Fibroblast of upper back skin (primary cell): ENCODE measurements at places on chromosomes 3 and 15.

- DNase-seq, result no peak
These were observed 56.2 kb downstream of the NBEAL2 start for GRCh38 chr3:47035645-47036044.

DNA sequence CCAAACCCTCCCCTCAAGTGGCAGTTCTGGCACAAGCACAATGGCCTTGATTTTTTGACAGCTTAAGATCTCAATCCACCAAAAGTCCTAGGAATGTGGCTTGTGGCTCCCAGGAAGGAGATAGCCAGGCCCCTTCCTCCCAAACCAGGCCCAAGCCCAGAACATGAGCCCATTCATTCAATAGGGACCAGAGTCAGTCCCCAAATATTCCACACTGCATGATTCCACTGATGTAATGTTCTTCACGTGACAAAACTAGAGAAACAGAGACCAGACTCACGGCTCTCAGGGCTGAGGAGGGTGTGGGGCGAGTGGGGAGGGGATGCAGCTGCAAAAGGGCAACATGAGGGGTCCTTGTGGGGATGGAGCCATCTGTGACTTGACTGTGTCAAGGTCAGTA, 25.5 kb downstream of the ABTB1 start:
- DNase-seq, result no peak

GRCh38 chr3:170154084-170154483, 27.4 kb downstream of the PHC3 start:
- peak; percentile 42 for DNase-seq

- peak; percentile 48 for DNase-seq
These were observed 5.0 kb upstream of the UBE2E1 start for GRCh38 chr3:23800731-23801130.

DNA sequence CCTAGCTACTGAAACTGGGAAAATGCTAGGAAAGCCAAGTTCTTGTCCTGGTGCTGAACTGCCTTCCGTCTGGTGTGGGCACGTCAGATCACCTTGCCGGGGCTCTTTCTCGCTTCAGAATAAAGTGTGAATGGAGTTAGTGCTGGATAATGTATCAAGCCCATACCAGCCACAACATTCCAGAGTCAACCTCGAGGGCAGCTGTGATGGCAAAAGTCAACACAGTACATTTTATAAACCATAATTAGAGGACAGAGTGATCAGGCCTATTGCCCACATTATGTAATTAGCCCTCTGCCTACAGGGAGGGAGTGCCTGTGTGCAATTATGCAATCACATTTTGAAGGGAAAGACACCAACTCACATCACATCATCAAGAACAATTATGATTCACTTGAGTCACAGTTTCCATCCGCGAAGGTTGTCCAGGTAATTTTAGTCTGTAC, 165.2 kb downstream of the RORA start:
- DNase-seq, result no peak

- DNase-seq, result peak; percentile 83
These were observed 82.0 kb downstream of the GPR156 start for GRCh38 chr3:120203016-120203415.

GRCh38 chr3:17645074-17645698, 97.2 kb downstream of the TBC1D5 start:
- peak; percentile 70 for DNase-seq

- no peak for DNase-seq
These were observed 19.0 kb downstream of the SEMA6D start for GRCh38 chr15:47736143-47736786.

- DNase-seq, result peak; percentile 39
These were observed 49.8 kb downstream of the BOC start for GRCh38 chr3:113261063-113261625.

DNA sequence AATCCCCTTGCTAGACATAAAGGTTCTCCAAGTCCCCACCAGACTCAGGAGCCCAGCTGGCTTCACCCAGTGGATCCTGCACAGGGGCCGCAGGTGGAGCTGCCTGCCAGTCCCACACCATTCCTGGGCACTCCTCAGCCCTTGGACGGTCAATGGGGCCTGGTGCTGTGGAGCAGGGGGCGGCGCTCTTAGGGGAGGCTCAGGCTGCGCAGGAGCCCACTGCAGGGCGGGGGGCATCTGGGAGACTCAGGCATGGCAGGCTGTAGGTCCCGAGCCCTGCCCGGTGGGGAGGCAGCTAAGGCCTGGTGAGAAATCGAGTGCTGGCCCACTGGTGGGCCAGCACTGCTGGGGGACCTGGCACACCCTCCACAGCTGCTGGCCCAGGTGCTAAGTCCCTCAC, 75.1 kb upstream of the TBC1D5 start:
- DNase-seq, result no peak

- DNase-seq, result no peak
These were observed 12.2 kb downstream of the TM4SF4 start for GRCh38 chr3:149486726-149487125.

- peak; percentile 74 for DNase-seq
These were observed 19.2 kb downstream of the PLD1 start for GRCh38 chr3:171790898-171791691.

DNA sequence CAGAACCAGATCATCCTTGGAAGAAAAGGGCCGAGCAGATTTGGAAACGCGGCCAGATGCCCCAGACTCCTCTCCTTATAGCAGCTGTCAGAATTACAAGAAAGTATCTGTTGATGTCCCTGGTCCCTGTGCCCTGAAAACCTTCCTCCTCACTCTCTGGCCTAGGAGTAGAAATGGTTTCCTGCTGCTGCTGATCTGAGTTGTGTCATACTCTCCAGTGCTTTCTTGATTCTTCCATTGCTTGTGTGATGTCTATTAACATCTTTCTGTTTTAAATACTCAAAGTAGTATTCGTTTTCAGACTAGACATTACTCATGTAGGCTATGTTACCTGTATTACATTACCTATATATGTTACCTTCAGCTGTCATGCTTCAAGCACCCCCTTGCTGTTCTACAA, 26.8 kb upstream of the HERC1 start:
- DNase-seq, result no peak

DNA sequence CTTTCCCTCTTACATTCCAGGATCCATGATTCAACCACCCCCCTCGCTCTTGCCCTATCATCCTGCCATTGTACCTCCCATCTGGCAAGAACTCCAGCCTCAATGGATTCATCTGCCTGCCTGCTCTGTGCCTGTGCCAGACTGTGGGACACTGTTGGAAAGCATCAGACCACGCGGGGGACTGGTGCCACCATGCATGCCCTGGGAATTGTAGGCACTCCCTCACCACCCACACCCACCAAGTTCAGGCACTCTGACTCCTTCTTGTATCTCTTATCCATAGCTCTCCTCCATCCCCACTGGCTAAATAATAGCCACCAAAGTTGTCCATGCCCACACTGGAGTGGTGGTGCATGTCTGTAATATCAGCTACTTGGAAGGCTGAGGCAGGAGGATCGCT, 143.8 kb downstream of the TPRA1 start:
- no peak for DNase-seq

DNA sequence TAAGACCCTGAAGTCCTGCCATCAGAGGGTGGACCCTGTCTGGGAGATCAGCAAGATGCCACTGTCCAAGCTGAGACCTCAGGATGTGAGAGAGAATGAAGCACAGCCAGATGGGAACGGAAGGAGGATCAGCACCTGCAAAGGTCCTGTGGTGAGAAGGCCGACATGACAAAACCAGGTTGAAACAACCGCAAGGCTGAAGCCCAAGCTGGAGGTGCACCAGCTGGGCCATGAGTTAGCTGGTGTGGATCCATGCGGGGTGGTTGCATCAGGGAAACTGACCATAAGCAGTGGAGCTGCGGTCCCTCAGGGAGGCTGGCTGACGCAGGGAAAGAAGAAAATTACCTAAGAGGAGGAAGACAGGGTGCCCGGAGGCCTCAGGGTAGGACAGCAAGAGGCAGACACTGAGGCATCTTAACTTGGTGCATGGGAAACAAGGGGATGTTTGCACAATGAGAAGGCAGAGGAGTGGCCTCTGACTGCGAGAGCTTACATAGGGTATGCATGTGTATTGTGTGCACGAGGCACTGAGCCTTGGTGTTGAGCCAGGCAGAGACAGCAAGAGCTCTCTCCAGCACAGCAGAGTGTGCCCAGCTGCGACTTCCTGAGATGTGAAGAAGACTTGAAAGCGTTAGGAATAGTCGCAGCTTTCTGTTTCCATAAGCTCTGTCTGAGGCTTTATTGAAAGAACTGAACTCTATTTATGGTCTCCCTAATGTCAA, 497.7 kb downstream of the OCA2 start:
- peak; percentile 27 for DNase-seq

DNA sequence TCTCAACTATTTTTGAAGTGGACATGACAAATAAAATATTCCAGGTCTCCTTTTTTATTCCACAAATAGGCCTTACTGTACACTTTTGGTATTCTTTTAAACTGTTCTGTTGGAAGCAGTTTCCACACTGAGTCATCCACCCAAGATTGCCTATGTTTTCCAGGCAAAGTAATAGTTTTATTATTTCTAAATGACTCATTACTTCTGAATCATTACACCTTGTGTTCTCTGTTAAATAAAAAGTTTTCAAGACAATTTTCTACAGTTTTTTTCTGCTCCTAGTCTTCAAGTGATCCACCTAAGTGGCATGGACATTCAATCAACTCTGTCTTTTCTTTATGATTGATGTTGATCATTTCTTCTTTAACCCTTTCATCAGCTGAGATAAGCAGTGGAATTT, 26.5 kb downstream of the PPP2R3A start:
- peak; percentile 82 for DNase-seq

GRCh38 chr3:186143250-186143649, 34.4 kb upstream of the ETV5 start:
- DNase-seq, result no peak

- peak; percentile 38 for DNase-seq
These were observed 32.1 kb downstream of the KIF9 start for GRCh38 chr3:47250309-47251060.

DNA sequence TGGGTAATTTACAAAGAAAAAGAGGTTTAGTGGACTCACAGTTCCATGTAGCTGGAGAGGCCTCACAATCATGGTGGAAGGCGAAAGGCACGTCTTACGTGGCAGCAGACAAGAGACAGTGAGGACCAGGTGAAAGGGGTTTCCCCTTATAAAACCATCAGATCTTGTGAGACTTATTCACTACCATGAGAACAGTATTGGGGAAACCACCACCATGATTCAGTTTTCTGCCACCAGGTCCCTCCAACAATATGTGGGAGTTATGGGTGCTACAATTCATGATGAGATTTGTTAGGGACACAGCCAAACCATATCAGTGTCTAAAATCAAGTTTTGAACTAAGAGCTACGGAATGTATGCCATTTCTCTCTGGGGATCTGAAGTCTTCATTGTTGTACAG, 354.8 kb upstream of the C2CD4B start:
- DNase-seq, result no peak

- DNase-seq, result no peak
These were observed 21.1 kb upstream of the BDH1 start for GRCh38 chr3:197576838-197577237.

DNA sequence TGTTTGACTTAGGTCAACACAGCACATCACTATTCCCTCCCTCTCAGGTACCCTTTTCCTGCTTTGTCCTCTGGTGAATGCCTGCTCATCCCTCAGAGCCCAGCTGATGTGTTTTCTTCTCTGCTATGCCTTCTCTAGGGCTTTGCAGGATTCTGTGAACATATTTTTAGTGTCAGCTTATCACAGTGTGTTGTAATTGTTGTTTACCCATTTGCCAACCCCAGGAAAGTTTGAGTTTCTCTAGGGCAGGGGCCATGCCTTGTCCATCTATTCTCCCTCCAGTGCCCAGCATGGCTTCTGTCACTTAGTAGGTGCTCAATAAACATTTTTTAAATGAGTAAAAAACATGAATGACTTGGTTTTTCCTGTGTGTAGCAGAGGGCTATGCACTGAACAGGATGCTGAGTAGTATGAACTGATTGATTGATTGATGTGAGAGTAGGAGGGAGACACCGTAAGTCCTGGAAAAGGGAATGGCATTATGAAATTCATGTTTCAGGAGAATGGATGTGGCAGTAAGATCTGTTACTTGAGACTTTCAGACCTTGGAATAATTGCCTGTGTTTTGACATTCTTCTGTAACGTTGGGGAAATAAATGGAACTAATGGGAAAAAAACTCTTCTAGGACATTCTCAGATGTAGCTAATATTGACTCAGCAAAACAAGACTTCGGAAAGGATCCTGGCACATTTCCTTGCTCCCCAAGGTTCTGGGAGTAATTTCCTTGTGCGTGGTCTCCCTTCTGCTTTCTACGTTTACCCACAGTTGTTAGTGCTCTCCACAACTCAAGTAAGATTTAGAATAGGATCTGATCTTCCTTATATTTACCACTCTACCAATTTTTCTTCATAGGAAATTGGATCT, 267.3 kb upstream of the TBL1XR1 start:
- DNase-seq, result no peak

GRCh38 chr15:98907927-98908471, 99.6 kb downstream of the PGPEP1L start:
- no peak for DNase-seq

DNA sequence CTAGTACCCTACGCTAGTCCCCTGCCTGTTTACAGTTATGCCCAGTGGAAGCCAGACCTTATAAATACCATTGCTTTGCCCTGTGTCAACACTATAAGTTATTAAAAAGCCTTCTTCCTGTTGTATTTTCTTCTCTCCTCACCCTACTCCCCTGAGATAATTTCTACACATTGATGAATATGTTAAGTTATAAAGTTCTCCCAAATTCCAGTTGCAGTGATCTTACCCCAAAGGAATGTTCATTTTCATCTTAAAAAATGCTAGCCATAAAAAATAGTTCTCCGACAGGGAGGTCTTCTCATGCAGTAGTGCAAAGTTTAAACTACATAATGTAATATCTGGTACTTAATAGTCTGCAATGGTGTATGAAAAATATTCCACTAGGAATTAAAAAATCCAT, 58.6 kb downstream of the MAP2K5 start:
- DNase-seq, result peak; percentile 68

- DNase-seq, result no peak
These were observed 7.0 kb downstream of the MAPKAPK3 start for GRCh38 chr3:50623840-50624474.

GRCh38 chr3:65166531-65166930, 478.7 kb upstream of the ADAMTS9 start:
- no peak for DNase-seq

GRCh38 chr3:175041369-175041768, 182.2 kb downstream of the NAALADL2 start:
- peak; percentile 26 for DNase-seq

- no peak for DNase-seq
These were observed 69.1 kb upstream of the PROK2 start for GRCh38 chr3:71854096-71854495.

DNA sequence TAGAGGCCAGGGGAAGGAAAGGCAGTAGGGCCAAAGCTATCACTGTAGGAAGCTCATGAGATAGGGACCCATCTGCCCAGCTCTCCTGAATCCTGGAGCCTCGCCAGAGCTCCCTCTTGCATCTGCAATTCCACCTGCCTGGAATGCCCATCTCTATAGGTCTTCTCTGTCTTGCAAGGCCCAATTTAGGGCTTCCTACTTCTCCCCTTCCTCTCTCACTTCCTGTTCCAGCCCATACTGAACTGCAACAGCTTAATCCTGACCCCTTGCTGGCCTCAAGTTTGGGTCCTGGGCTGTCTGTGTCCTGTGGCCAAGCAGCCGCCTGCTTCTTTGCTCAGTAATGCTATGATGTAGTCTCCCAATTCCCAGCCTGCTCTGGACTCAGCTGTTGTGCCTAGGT, 3.6 kb upstream of the PTPN23 start:
- DNase-seq, result no peak
